ENCODE measurements at places on chromosomes 11 and 22.

GRCh38 chr11:84056653-84057376 is 770.6 kb upstream of the CCDC90B start:
- DNase-seq = no peak

DNA sequence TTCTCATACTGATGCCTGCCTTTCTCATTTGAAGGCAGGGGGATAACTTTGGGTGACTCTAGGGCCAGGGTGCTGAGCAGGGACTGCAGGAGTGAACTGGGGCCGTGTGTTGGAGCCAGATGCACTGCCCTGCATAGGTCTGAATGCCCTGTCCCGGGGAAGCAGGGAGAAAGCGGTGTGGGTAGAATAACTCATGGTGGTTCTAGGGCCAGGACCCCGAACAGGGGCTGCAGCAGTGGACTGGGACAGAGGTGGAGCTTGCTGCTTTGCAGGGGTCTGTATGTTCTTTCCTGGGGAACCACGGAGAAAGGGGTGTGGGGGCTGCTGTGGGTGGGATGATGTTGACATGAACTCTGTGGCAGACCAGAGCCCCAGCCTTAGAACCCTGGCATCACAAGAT is 52.9 kb downstream of the GAB4 start:
- DNase-seq = no peak

DNA sequence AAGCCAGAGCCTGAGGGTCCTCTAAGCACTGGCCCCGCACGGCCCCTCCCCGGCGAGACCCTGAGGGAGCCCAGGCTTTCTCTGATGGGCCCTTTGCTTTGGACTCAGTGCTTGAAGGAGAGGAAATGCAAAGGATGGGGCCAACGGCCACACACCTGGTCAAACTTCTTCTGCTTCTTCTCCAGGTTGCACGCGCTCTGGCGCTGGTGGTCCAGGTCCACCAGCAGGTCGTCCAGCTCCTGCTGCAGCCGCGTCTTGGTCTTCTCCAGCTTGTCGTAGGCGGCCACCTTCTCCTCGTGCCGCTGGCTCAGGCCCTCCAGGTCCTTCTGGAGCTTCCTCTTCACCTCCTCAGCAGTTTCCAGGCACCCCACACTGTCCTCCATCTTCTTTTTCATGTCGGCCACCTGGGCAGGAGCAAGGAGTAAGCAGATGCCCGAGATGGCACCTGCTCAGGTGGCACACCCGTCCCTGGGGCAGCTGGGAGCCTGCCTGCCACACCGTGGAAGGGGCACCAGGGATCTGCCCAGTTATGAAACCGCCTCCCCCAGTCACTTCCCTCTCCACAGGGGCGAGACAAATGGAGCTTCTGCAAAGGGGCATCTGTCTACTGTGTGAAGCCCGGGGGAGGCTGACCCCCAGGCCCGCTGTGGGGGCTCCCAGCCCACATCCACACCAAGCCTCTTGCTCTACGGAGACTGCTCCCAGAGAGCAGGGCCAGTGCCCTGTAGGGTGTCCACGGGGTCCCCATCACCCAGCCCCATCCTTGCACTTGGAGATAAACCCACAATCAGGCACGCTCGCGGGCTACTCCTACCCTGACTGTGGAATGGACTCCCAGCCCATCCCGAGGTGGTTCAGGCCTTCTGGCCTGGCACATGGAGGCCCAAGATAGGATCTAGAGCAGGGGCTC is 39.2 kb downstream of the APOL1 start:
- no peak for DNase-seq

- DNase-seq = peak; percentile 69
Measured at GRCh38 chr11:45918331-45918941, 759 bp upstream of the PEX16 start.

GRCh38 chr11:934527-934926 is 8.9 kb downstream of the AP2A2 start:
- no peak for DNase-seq

Data from inflammatory macrophage (primary cell).